ENCODE measurements at places on chromosomes 3 and 15.
A peak's percentile ranks its signal among the peaks of the same experiment; 100 is the strongest.

DNA sequence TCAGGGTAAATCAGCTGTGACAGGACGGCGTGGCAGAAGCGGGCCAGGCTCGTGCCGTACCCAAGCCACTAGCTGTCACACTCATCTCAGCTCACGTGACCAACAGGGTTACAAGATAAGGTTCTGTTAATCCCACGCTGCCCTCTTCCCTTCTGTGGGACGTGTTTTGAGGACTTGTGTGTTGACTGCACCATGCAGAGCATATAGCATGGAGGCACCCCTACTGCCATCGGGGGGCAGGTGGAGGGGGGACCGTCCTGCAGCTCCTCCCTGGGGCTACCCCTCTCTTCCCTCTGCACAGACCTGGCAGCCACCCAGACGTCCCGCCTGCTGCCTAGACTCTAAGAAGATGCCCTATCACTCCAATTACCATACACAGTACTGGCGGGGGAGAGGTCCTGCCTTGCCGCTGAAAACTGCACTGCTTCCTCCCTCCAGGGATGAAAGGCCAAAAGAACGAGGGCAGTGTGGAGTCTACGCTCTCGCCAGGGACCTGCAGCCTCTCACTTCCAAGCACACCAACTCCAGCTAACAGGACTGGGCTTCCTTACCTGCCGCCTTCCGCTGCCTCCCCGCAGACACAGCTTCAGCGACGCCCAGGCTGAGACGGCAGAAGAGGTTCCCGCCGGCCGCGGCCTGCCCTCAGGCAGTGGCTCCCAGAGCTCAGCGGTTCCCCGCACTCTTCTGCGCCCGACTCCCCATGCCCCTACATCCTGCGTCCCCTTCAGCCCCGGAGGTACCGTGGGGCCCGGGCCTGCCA lies at the start of gene TNK2:
Gene TNK2, minus strand, starts transcription at position 618 of the 760 bp plus-strand sequence. CDS start 19,963 bp downstream, outside the sequence.
- peak; percentile 36 for ATAC-seq

GRCh38 chr3:37862219-37862902 lies 681 bp downstream of the CTDSPL start:
- ATAC-seq = peak; percentile 8

DNA sequence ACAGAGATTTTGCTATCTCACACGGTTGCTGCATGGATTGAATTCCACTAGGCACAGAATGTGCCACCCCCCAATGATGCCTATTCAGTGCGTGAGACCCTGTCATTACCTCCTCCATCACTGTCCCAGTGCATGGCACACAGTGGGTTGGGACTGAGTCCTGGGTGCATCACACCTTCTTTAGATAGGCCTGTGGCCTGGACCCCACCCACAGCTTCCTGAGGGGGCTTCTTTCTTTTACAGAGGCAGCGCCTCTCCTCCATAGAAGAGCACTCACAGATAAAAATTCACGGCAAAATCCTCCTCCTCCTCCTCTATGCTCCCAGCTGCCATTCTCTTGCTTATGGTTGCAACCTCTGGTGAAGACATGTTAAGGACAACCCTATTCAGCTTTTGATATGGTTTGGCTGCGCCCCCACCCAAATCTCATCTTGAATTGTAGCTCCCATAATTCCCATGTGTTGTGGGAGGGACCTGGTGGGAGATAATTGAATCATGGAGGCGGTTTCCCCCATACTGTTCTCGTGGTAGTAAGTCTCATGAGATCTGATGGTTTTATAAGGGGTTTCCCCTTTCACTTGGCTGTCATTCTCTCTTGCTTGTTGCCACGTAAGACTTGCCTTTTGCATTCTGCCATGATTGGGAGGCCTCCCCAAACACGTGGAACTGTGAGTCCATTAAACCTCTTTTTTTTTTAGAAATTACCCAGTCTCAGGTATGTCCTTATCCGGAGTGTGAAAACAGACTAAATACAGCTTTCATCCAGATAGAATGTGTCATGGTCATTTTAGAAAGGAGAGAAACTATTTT lies 147.6 kb downstream of the KLF13 start:
- ATAC-seq = no peak

DNA sequence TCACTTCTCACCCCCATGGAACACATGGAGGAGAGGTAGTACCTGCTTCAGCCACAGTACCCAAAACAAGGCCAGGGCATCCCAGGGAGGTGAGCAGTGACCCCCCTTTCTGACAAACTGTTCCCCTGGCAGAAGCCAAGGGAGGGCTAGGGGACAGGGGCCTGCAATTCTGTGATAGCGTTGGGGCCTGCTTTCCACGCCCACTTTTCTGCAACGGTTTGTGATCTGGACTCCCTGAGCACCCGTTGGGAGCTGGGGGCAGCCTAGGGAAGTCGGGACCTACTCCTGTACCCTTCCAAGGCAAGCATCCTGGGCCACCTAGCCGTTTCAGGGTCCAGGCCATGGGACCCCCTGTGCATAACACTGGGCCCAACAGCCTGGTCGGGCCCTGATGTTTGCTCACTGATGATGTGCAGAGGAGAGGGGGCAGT lies 996 bp upstream of the DNAJA4 start:
- no peak for ATAC-seq

- ATAC-seq = no peak
Observed at GRCh38 chr3:60728006-60728405, 523.2 kb downstream of the FHIT start.

DNA sequence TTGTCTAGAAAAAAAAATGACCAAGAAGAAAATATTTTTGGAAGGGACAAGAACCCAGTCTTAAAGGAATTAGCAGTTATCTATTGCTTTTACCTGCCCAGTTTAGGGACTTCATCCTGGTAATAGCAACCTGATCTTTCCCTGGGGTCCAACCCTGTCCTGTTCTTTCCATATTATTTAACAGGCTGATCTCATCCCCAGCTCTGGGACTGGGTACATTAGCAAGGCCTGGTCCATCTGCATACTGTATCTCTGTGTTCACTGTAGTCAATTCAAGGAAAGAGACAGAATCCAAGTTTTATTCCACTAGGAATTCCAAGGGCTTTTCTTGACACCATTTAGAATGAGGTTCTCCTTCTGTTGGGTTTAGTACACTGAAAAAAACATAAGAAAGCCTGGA lies 191.7 kb upstream of the GADL1 start:
- peak; percentile 89 for ATAC-seq

DNA sequence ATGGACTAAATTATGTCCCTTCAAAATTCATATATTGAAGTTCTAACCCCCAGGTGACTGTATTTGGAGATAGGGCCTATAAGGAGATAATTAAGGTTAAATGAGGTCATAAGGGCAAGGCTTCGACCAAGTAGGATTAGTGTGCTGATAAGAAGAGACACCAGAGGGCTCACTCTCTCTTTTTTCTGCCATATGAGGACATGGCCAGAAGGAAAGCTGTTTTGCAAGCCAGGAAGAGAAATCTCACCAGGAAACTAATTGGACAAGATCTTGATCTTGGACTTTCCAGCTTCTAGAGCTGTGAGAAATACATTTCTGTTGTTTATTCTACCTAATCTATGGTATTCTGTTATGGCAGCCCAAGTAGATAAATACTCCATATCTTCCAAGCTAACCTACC lies 503.6 kb upstream of the NAALADL2 start:
- ATAC-seq = peak; percentile 51

Data from motor neuron (in vitro differentiated cells).